T-helper 17 cell (primary cell): ENCODE measurements at places on chromosomes 6 and 20. TPM values are rescaled to one million over a fixed set of nuclear protein-coding genes. Genes with fewer than 3 reads are reported as not detected.

The SCRT2 gene
- total RNA-seq, result not detected

The HLA-DQA2 gene
- 0.70 TPM for total RNA-seq

GRCh38 chr6:167720456-167721285 lies 106.0 kb upstream of the AFDN start:
- peaks cover 35% of the 10 kb centered on the region for H3K27me3 ChIP-seq
- H3K4me3 ChIP-seq, result no peak overlapping the region
- no peaks in the 10 kb centered on the region for H3K36me3 ChIP-seq
- H3K27ac ChIP-seq, result no peak overlapping the region
- no peak for DNase-seq
- no peaks in the 10 kb centered on the region for H3K4me1 ChIP-seq

- no peak overlapping the region for H3K27ac ChIP-seq
- peaks cover 4% of the 10 kb centered on the region for H3K4me1 ChIP-seq
- H3K4me3 ChIP-seq, result no peak overlapping the region
These were observed 4.6 kb upstream of the SLC2A10 start for GRCh38 chr20:46704714-46705377.

- H3K4me1 ChIP-seq, result peaks cover 3% of the 10 kb centered on the region
- H3K4me3 ChIP-seq, result no peak overlapping the region
These were observed 13.5 kb downstream of the KCNK17 start for GRCh38 chr6:39300739-39301138.

GRCh38 chr6:131976545-131977061 lies 25.4 kb upstream of the CCN2 start:
- H3K36me3 ChIP-seq, result peaks cover 2% of the 10 kb centered on the region
- peaks cover 34% of the 10 kb centered on the region for H3K27me3 ChIP-seq
- H3K4me3 ChIP-seq, result no peak overlapping the region
- peaks cover 2% of the 10 kb centered on the region for H3K4me1 ChIP-seq
- no peak overlapping the region for H3K27ac ChIP-seq

The CFB gene
- not detected for total RNA-seq

The PKIG gene
- total RNA-seq, result 2.2 TPM

DNA sequence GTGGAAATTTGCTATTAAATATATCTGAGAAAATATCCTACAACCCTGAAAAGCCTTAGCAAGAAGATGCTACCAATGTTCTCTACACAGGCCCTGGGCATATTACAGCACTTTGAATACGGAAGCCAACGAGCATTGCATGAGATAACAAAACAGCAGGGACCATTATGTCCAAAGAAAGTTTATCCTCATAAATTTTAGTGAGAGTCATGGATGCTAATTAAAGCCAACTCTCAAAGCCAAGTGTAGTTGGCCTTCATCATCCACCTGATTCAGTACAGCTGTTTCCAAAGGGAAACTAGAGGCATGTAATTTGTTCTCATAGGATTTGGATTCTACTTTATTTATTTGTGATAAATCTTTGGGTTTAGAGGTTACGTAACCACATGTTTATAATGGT lies 564.8 kb downstream of the RFPL4B start:
- no peaks in the 10 kb centered on the region for H3K4me1 ChIP-seq
- H3K27me3 ChIP-seq, result no peaks in the 10 kb centered on the region
- H3K36me3 ChIP-seq, result no peaks in the 10 kb centered on the region
- no peak overlapping the region for H3K27ac ChIP-seq

The CHRNA4 gene
- not detected for total RNA-seq
